ENCODE measurements at places on chromosomes 5 and 9.

DNA sequence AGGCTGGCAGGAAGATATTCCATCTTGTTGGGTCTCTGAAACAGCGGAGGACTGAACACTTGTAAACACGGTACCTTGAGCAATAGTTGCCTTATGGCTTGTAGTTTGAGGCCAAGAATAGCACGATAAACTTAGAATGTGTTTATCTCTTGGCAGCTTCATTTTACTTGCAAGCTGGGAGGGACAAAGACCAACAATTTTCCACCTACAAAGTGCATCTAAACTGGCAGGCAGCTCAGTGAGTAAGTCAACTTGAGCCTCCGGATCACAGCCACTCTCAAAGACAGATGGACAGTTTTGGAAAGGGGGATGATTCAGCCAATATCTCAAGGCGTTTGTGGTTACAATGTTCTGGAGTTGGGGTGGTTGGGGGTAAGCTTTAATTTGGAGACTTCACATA lies 652.6 kb downstream of the CETN3 start:
- peak; percentile 30 for DNase-seq

DNA sequence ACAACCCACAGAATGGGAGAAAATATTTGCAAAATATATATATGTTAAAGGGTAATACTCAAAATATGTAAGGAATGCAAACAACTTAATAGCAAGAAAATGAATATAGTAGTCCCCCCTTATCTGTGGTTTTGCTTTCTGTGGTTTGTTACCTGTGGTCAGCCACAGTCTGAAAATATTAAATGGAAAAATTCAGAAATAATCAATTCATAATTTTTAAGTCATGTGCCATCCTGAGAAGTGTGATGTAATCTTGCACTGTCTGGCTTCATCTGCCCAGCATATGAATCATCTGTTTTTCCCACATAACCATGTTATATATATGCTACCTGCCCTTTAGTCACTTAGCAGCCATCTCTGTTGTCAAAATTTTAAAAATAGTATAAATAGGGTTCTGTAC lies 11.7 kb downstream of the CER1 start:
- peak; percentile 41 for DNase-seq

DNA sequence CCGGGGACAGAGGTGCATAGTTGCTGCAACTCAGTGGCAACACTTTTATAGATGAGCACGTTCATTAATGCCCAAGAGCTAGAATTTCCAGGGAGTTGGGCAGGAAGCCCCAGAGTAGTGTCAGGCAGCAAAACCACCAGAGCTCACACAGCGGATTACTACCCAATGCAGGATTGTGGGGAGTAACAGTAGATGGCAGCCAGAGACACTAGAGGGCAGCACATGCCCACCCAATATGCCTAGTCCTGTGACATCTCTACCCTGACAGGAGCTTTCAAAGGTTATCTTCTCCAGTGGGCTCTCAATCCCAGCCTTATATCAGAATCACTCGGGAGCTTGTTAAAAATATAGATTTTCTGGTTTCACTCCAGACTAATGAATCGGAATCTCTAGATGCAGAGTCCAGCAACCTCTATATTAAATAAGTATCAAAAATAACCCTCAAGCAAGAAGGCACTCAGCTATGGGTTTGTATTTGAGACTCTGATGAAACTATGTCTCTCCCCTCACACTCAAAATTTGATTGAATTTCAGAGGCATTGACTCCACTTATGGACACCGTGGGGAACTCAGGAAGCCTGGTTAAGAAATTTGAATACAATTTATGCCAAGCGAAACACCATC lies 58.4 kb upstream of the PHF24 start:
- peak; percentile 60 for DNase-seq

GRCh38 chr5:37839407-37840052 lies at the start of gene GDNF:
TSS of gene GDNF (minus strand) at chr5:37840041. CDS start at chr5:37834796, 5,245 bp downstream.
- no peak for DNase-seq

DNA sequence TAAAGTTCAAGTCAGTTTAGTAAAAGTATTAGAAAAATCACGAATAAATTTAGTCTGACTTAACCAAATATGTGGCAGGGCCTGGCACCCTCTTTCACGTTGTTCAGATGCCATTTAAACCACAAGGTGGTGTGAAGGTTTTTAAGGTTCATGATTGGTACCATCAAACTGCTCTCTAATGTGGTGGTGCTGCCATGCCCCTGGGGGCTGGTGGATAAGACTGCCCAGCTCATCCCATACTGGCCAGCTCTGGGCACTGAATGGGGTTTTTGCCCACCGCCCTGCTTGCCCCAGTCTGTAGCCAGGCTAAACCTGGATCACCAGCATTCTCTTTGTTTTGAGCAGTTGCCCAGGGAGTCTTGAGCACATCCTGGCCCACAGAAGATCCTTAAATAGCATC lies 159.3 kb downstream of the GABBR2 start:
- no peak for DNase-seq

GRCh38 chr5:23012842-23013241 lies 159.7 kb upstream of the CDH12 start:
- DNase-seq, result no peak

GRCh38 chr5:131968396-131968954 lies 23.0 kb upstream of the MEIKIN start:
- peak; percentile 33 for DNase-seq

- no peak for DNase-seq
These were observed 368.1 kb upstream of the GRIA1 start for GRCh38 chr5:153122403-153122802.

DNA sequence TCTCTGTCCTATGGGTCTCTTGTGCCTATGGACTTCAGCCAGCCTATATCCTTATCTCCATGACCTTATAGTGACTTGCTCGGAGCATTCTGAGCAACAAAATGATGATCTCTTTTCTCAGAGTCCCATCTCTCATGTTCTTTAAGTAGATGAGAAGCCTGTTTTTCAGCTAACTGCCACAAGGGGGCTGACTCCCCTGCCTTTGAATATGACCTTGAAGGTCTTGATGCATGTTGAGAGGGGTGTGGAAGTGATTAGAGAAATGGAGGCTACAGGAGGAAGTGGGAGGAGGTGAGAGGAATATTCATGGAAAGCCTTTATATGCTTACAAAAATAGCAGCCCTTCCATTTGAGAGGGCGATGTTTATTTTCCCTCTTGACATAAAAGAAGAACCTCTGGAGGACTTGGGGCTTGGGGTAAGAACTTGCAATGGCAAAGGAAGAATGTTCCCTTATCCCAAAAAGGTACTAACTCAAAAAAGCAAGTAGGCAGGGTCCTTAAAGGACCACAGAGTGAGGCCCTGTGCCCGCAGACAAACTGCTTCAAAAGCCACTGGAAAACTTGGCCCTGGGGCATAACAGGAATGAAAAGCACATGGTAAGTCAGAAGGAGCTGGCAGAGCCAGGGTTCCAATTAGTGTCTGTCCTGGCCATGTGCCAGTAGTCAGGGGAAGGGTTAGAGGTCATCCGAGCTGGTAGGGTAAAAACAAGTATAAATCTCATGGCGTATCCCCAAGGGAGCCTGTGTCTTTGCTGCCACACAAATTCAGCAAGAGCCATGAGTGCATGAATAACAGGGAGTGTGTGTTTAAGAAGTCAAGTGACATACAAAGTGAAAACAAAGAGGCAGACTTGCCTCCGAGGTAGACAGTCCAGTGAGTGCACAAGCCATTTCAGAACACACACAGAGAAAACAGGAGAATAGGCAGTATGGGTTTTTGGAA lies 39.1 kb downstream of the FGD3 start:
- DNase-seq, result no peak

DNA sequence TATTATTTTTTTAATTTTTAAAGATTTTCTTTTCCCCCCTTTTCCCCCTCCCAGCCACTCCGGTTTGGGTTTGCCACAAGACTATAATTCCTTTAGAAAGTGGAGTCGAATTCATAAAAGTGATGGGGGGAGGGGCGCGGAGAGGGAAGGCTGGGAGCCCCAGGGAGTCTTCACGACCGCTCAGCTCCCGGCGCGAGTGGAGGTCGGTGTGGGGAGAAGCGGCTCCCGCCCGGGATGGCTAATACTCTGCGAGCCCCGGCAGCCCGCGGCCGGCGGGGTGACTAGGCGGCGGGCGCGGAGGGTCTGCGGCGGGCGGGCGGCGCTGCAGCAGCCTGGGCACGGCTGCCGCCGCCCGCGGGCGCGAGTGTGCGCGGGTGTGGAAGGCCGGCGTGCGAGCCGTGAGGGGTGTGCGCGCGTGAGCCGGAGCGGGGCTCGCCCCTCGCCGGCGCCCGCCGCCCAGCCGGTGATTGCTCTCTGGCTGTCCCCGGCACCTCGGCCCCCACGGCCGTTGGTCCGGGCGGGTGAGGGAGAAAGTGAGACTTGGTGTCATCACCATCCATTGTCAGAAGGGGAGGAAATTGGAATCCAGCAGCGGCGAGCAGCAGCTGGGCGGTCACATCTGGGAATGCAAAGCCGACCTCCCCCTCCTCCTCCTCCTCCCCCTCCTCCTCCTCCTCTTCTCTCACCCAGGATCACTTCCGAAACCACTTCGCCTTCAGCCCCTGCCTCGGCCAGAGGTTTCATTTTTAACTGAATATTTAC lies at the start of gene PARP8:
Gene PARP8, plus strand, starts transcription at position 377 of the 762 bp plus-strand sequence. CDS start 459 bp downstream, outside the sequence.
- DNase-seq, result peak; percentile 54

GRCh38 chr5:116153687-116154174 lies 68.9 kb downstream of the COMMD10 start:
- no peak for DNase-seq

DNA sequence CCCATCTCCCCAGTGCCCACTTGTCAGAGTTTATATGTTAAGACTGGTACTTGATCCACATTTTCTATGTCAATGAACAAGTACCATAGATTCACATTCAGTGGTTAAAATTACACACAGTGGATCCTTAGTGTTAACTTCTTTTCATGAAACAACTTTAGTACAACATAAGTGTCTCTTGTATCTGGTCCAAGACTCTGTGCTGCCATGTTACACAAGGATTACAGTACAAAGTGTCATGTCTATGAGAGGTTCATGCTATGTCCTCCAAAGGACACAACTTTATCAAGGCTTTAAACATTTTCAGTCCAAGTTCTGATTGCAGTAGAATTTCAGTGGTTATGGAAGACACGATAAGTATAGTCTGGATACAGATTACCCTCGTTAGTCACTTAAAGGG lies 13.3 kb upstream of the VLDLR start:
- no peak for DNase-seq

DNA sequence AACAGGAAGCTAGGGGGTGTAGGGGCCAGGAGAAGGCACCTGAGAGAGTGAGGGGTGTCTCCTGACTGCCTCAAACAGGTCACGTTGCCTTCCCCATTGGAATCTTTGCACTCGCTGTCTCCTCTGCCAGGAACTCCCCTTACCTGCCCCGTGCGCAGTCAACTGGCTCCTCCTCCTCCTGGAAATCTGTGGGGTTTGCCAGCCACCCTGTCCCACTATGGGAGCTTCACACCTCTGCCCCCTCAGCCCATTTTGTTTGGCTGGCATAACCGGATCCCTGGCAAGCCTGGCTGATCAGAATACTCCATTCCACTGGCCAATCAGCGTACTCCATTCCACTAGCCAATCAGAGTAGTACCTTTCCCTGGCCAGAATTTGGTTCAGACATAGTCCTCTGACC lies 10.4 kb upstream of the SLC34A1 start:
- no peak for DNase-seq

DNA sequence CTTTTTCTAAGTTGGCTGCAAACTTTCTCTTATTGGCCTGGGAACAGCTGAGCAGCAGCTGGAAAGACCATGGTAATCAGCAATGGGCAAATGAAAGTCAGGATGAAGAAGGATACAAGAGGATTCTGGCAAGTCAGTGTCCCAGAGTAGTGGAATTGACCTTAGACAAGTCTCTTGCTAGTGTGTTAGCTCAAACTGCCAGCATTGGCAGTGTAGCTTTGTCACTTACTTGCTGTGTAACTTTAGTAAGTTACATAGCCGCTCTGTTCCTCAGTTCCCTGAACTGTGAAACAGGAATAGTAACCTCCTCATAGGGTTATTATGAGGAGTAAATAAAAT lies 3.6 kb downstream of the ALDH1A1 start:
- DNase-seq, result no peak

DNA sequence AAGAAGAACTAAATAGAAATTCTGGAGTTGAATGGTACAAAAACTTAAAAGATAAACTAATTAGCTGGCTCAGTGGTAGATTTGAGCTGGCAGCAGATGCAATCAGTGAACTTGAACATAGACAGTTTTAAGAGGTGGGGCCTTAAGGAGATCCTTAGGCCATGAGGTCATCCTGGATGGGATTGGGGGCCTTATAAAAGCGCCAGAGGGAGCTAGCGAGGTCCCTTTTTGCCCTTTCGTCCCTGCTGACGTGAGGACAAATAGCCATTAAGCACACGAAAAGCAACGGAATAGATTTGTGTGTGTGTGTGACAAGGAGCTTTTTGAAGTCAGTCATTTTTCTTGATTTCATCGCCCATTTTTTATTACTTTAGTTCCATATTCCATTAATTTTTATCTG lies 83.3 kb downstream of the ZNF354C start:
- DNase-seq, result no peak

GRCh38 chr5:137164961-137165360 lies 334.2 kb downstream of the SPOCK1 start:
- DNase-seq, result no peak

DNA sequence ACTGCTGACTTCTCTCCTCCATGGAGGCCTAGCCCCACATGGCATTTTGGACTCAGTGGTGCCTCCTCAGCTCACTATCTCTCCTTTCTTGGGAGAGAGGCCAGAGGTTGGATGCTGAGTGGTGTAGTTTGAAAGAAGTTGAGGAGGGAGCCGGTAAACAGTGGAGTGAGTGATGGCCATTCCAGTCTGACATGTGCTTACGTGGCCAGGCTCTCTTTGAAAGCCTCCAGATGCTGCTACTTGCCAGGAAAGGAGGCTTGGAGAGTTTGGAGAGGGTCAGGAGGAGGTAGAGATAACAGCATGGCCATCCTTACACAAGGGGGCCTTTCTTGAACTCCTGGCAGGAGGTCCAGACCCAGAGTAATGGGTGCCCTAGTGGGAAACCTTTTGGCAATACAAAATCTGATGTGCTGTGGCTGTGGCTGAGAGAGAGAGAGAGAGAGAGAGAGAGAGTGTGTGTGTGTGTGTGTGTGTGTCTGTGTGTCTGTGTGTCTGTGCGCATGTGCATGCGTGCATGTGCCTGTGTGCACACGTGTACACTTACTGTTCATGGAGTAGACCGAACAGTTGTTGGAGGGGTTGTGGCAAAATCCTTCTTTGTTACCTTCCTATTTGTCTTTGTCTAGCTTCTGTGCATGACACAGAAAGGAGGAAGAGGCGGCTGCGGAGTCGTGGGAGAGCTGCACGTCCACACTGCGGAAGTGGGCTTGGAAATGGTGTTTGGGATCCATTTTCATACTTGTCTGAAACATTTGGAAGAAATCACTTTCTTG lies 37.8 kb downstream of the RALGPS1 start:
- peak; percentile 10 for DNase-seq
